ENCODE measurements at places on chromosomes 7 and 10.

GRCh38 chr7:77326131-77326530 lies 90.0 kb downstream of the GSAP start:
- no peak for DNase-seq

DNA sequence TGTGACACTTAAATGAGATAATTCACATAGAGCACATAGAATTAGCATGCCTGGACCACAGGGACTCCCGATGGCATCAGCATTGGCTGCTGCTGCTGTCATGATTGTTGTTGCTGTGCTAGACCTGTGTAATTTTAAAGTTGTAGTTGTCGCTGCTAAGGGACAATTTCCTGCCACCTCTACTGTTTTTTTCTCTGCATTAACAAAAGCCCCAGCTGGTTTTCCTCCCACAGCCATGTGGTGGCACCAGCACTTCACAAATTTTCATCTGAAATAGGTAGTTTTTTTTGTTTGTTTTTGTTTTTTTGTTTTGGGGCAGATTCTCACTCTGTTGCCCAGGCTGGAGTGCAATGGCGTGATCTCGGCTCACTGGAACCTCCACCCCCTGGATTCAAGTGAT lies 25.4 kb upstream of the PRXL2A start:
- peak; percentile 4 for DNase-seq

- DNase-seq, result no peak
Observed at GRCh38 chr7:105655500-105656380, 74.4 kb upstream of the EFCAB10 start.

DNA sequence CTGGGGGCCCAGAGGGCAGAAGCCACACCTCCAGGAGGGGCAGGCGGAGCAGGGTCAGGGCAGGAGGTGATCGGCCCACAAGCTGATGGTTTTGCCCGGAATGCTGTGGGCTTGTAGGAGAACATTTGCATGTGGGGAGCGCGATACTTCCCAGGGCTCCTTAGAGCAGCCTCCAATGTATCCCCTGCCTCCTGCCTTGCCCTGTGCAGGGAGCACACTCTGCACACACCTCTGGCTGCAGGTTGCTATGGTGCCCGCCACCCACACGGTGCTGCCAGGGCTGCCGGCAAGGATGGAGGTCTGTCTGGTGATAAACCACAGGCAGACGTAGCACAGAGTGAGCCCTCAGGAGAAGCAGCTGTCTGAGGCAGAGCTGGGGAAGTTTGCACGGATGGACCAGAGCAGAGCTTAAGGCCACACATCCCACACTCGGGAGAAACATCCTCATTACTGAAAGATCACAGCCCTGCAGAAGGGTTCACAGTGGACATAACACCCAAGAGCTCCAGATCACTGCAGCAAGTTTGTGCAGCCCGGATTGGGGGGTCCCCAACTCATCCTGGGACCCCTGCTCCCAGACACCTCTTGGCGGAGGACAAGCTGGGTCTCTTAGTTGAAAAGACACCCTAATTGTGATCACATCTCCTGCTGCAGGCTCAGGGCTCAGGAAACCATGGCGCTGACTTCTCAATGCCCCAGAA lies 41.8 kb downstream of the VIPR2 start:
- no peak for DNase-seq

- no peak for DNase-seq
Observed at GRCh38 chr7:93935102-93935501, 13.6 kb downstream of the GNG11 start.

DNA sequence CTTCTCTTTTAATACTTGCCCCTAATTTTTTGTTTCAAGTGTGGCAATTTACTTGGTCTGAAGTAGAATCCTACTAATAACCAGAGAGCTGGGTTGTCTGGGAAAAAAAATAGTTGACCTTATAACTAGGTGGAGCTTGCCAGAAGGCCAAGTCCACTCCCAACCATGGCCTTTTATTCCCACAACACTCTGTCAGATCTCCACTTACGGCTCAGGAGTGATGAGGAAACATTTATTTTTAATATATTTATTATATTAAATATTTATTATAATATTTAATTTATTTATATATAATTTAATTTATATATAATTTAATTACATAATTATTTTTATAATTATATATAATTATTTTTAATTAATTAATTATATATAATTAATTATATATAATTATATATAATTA lies 58.8 kb downstream of the TSPAN12 start:
- no peak for DNase-seq

- DNase-seq, result no peak
Observed at GRCh38 chr7:12719141-12719919, 31.9 kb downstream of the ARL4A start.

GRCh38 chr10:119006451-119007210 lies 22.9 kb upstream of the NANOS1 start:
- no peak for DNase-seq

GRCh38 chr7:134772401-134772800 lies 7.0 kb upstream of the CALD1 start:
- no peak for DNase-seq

DNA sequence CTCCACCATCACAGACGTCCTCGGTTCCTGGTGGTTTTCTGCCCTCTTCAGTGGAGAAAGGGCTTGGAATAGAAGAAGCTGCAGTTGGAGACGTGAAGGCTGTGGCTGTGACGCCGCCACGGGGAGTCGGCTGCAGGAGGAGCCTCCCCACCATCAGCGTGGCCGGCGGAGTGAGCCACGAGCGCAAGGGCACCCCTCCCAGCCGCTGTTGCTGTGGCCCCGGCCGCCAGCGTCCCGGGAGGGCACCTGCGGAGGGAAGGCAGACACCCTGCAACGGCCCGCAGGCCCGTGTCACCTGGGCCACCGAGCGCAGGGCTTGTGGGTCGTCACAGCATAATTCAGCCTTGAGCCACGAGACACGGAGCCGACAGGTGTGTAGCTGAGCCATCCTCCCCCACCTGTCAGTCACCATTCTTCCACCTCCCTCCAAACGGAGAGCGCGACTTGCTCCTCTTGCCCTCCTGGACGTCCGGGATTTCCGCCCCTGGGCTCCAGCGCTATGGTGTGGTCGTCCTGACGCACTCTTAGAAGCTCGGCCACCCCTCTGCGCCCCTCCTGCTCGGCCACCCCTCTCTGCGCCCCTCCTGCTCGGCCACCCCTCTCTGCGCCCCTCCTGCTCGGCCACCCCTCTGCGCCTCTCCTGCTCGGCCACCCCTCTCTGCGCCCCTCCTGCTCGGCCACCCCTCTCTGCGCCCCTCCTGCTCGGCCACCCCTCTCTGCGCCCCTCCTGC lies 102.7 kb downstream of the PTPRN2 start:
- DNase-seq, result no peak

DNA sequence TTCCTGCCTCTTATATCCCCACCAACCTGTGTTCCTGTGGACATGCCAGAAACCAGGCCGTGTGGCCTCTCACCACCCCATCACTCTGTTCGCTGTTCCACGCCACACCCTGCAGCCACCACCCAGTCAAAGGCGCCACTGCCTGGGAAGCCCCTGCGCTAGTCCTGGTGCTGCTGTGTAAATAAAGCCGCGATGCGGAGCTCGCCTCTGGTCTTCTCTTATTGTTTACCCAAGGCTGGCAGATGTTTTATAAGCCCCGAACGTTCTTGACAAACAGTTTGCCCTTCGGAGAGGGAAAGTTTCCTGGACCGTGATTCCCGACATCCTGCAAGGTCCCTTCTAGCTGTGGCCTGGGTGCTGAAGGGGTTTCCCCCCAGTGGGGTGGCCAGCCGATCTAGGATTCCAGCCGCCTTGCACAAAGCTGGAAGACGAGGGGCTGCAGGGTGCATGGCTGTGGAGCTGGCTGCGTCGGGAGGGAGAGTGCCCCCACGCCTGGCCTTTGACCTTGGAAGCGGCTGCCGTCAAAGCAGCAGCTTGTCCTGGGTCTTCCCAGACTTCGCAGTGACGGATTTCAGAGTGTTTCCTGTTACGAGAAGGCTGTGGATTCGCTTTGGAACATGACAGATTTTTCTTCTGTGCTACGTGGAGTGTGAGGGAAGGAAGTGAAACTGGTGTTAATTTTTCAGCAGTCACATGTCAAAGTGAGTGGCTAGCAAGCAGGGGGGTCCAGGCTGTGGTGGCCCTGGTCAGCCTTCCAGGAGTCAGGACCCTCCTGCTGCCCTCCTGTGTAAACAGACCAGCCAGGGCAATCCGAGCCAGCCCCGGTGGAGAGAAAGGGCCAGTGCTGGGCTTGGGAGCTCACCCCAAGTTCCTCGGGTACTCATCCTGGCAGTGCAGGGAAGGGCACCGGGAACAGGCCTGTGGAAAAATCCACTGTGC lies 61.6 kb downstream of the LHPP start:
- DNase-seq, result no peak

DNA sequence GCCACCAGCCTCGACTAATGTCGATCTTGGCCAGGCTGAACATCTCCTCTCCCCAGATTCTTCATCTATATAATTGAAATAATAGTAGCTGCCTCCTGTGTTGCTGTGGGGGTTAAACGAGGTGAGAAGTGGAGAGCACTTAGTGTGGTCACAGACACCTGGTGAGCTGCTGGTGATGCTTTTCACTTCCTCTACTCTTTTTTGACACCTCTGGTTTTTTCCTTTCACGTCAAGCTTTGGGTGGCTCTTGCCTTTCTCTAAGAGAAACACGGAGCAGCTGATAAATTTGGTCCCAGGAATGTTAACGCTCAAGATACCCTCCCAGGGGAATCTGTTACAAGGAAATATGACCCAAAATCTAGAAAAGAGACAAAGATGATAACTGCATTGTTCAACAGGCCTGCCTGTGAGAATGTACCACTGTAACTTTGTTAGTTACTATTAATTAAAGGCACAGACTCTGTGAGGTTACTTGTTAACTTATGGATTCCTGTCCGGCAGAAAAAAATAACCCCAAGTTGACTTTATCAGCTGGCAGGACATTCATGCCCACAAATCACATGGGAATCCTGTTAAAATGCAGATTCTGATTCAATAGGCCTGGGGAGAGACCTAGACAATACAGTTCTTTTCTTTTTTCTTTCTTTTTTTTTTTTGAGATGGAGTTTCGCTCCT lies 9.5 kb upstream of the NPFFR1 start:
- no peak for DNase-seq

DNA sequence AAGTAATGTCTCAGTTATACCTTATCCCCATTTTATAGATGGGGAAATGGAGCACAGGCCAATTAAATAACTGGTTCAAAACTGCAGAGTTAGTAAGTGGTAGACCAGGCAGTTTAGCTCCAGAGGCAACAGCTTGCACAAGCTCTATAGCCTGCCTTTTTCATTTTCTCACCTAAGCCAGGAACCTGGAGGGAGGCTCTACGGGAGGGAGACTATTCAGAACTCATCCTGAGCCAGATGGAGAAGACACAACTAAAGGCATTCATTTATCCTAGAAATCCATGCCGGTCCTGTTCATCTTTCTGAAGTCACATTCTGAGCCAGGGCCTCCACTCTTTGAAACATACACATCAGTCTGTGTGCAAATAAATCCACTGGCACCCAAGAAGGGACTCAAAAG lies 103.2 kb downstream of the CALN1 start:
- no peak for DNase-seq

DNA sequence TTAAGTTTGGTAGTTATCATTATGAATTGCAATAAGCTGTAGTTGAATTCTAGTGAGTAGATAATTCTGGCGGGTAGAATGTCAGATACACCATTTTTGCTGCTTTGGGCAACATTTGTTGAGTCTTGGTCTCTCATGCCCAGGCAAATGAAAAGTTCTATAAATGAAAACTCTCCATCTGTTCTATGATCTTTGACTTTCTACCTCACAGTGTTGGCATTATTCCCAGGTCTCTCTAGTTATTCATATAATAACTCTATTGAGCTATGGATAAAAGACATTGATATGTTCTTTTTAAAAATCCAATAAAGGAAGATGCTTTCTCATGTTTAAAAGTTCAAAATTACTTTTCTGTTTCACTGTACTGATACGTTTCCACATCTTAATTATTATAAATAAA lies 415.3 kb upstream of the SEMA3D start:
- DNase-seq, result no peak

DNA sequence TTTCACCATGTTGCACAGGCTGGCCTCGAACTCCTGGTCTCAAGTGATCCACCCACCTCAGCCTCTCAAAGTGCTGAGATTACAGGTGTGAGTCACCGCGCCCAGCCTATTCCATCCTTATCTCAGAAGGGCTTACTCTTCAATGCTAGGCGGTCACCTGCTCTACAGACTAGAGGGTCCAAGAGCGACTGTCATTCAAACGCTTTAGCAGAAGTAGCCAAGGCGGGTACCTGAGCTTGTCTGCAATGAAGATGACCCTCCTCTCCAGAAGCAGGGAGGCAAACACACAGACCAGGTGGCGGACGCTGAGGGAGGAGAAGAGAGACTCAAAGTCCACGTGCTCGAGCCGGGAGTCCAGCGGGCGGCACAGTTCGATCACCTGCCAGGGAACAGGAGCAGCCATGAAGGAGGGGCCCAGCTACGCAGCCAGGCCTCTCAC lies 65.1 kb upstream of the MKRN1 start:
- DNase-seq, result no peak

DNA sequence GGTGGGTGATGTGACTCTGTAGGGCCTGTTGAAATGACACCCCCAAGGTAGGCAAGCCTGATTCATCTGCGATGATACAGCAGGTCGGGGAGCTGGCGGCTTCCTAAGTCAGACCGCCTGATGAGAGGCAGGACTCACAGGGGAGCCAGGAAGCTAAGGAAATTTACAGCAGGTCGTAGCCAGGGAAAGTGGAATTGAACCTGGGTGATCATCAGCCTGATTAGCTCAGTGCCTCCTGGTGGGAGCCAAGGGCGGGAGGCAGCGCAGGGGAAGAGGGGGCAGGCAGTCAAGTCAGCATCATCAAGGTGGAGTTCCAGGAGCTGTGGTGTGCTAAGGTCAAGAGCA lies 18.5 kb upstream of the TRIM56 start:
- no peak for DNase-seq

DNA sequence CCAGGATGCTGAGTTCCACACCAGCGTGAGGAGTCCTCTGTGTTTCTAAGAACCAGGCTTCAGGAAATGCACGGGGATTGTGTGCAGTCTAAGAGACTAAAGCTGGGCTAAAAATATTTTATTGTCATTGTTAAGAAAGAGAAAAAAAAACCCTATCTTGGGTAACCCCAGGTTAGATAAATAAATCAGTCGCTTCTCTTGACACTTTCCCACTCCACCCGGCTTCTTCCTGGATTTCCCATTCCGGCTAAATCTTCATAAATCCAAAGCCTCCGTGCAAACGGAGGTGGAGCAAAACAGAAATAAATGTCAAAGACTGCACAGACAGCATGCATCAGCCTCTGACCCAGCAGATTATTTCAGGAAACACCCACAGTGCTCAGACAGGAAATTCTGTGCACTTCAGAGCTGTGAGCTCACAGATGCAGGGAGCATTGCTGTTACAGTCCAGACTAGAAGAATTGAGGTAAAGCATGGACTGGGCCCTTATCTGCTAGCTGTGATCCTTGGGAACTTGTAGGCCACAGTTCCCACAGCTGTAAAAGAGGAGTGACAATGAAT lies 44.8 kb upstream of the GRID1 start:
- peak; percentile 4 for DNase-seq

GRCh38 chr10:13810568-13810967 lies 223.8 kb downstream of the PRPF18 start:
- DNase-seq, result no peak

GRCh38 chr7:42151309-42151708 lies 85.7 kb downstream of the GLI3 start:
- no peak for DNase-seq
